Coronary artery (tissue), 2 donors: ENCODE measurements at places on chromosomes 11 and 22.

- DNase-seq, result no peak
These were observed 34.8 kb downstream of the TSG101 start for GRCh38 chr11:18491924-18492323.

GRCh38 chr22:29310065-29310862 is 3.8 kb downstream of the GAS2L1 start:
- DNase-seq, result no peak

GRCh38 chr22:27108425-27109114 is 451.2 kb downstream of the MIAT start:
- peak; percentile 90 for DNase-seq

DNA sequence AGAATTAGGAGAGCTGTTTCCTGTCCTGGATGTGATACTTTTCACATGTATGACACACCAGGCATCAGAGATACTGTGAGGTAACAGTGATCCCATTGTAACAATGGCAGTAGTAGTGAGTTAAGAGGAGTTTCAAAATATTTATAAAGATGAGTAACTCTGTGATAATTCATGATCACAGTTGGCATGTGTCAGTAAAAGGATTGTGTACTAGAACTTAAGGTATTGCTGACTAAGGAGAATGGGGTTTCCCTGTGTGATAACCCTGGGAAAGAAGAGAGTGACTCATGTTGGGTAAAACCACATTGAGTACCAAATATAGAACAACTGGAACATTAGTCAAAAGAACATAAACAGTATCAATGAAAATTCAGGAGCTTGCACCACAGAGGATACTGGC is 22.9 kb upstream of the SLC5A1 start:
- no peak for DNase-seq

GRCh38 chr11:103768816-103769215 is 267.6 kb upstream of the DDI1 start:
- DNase-seq, result no peak

DNA sequence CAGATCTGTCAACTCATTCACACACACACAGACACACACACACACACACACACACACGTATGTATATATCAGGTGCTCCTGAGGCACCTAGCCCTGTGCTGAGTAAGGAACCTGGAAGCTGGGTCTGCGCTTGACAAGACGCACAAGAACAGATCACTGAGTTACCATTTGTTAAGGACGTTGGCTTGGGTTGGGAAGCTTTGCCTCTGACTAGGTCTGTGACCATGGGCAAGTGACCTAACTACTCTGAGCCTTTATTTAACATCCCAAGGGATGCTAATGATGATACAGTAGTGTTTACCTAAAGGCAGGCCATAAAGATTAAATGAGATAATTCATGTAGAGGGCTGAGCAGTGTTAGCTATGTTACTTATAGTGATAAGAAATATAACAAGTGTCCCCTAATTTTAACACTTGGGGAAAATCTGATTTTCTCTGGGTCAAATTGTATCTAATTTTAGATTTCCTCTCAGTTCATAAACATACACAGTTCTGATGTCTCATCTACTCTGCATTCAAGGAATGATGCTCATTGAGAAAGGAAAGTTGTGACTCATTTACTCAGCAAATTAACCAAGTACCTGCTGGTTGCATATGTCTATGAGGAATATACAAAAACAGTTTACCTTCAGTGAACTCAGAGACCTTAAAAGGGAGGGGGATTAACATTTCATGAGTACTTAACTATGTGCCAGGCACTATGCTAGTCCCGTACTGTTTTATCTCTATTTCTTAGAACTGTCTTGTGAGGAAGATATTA is 13.6 kb downstream of the RNF185 start:
- DNase-seq, result no peak

DNA sequence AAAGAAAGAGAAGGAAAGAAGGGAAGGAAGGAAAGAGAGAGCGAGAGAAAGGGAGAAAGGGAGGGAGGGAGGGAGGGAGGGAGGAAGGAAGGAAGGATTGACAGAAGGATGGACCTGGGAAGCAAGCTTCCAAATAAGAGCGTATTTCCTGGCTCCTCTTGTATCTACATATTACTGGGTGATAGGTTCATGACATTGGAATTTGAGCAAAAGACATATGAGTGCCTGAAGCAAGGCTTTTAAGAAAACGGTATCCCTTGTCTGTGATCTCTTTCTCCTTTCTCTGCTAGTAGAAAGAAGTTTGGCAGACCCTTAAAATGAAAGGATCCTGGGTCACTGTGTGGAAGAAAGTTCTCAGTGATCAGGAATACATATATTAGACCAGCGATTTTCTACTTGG is 932.2 kb upstream of the CCDC90B start:
- DNase-seq, result no peak
